ENCODE measurements at places on chromosomes 5 and 9. TPM values are rescaled to one million over a fixed set of nuclear protein-coding genes. Genes with fewer than 3 reads are reported as not detected.

The PCA3 gene
- total RNA-seq, result not detected

The ZNF879 gene
- total RNA-seq, result 2.9 TPM

The PTPRD gene
- total RNA-seq, result 5.7 TPM

The JAKMIP2 gene
- 13.2 TPM for total RNA-seq

The FOXD4 gene
- total RNA-seq, result 0.44 TPM

The DRD1 gene
- total RNA-seq, result 0.35 TPM

The ADAMTS2 gene
- 93.2 TPM for total RNA-seq

DNA sequence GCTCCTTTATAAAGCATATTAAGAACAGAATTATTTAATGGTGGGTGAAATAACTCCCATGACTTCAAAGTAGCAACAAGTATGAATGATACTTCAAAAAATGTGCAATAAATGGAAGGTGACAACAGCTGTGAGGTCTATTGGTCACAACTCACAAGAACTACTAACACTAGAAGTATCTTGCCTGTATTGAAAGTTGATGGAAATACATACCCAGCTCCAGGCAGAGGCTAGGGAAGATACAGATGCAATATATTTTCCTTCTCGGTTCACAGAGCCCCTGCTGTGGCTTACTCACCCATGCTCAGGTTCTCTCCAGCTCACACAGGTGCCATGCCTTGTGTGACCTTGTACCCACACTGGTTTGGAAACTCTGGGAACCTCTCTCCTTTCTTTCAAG lies 133.8 kb downstream of the LIFR start:
- no peak for DNase-seq

DNA sequence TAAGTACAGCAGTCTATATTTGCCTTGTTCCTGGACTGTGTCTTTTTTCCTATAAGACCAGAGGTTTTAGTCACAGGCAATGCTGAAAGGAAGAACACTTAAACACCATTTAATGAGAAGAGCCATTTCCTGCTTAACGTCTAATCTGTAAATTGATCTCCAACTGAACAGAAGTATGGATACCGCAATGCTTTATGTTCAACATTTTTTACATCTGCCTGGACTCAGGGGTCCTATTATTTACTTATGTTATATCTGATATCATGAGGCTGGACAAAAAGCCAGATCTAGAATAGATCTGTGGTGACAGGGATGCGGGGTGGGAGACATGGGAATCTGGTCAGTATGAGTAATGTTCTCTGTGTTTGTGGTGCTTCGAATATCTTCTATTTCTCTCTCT lies 334.6 kb upstream of the MPDZ start:
- DNase-seq, result no peak

- no peak for DNase-seq
Observed at GRCh38 chr9:118170032-118170955, 466.1 kb downstream of the TLR4 start.

DNA sequence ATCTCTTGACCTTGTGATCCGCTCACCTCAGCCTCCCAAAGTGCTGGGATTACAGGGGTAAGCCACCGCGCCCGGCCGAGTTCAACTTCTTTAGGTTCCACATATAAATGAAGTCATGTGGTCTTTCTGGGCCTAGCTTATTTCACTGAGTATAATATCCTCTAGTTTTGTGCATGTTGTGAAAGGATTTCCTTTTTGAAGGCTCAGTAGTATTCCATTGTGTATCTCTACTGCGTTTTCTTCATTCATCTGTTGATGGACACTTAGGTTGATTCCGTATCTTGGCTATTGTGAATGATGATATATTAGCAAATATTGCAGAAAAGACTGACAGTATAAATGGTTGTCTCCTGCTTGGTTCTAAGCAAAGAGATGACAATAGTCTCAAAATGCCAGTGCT lies 20.1 kb downstream of the ODF2 start:
- no peak for DNase-seq

DNA sequence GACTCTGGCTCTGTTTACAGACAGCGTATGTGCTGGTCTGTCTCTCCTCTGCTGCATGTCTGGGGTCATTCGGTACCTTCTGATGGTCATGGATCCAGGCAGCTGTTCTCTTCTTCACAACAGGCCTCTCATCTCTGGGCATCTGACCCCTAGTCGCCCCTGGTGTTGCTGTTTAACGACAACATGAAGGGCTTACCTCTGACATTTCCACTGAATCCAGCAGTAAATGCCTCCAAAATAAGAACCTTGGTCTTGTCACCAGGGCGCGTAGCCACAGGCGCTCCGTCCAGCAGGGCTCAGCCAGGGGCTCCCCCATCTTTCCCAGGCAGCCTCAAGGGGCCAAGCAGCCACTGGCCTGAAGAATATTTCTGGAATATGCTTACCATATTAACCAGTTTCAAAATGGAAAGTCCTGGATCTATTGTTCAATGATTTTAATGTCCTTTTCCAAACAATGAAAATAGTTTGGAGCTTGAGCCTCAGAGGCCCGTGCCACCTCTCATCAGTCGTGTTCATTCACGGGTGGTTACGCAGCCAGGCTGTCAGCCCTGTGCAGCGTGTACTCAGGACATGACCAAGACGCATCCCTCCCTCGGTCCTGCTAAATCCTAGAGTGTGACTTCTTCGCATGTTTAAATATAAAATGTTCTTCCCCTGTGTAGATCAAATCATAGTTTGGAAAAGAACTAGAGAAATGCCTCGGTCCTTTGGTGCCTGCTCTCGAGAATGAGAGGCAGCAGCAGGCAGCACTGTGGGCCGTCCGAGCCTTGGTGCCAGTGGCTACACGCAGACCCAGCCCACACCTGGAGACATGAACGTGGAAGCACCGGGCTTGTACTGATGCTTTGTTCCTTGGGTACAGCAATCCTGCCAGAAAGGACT lies 30.1 kb upstream of the LRRC14B start:
- peak; percentile 47 for DNase-seq

DNA sequence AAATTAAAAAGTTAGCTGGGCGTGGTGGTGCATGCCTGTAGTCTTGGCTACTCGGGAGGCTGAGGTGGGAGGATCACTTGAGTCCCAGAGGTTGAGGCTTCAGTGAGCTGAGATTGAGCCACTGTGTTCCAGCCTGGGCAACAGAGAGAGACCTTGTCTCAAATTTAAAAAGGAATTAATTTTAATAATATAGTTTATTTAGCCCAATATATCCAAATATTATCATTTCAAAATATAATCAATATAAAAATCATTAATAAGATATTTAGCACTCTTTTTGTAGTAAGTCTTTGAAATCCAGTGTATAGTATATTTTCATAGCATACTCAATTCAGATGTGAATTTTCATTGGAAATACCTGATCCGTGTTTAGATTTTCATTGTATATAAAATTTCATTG lies 43.2 kb upstream of the ORM1 start:
- peak; percentile 4 for DNase-seq

DNA sequence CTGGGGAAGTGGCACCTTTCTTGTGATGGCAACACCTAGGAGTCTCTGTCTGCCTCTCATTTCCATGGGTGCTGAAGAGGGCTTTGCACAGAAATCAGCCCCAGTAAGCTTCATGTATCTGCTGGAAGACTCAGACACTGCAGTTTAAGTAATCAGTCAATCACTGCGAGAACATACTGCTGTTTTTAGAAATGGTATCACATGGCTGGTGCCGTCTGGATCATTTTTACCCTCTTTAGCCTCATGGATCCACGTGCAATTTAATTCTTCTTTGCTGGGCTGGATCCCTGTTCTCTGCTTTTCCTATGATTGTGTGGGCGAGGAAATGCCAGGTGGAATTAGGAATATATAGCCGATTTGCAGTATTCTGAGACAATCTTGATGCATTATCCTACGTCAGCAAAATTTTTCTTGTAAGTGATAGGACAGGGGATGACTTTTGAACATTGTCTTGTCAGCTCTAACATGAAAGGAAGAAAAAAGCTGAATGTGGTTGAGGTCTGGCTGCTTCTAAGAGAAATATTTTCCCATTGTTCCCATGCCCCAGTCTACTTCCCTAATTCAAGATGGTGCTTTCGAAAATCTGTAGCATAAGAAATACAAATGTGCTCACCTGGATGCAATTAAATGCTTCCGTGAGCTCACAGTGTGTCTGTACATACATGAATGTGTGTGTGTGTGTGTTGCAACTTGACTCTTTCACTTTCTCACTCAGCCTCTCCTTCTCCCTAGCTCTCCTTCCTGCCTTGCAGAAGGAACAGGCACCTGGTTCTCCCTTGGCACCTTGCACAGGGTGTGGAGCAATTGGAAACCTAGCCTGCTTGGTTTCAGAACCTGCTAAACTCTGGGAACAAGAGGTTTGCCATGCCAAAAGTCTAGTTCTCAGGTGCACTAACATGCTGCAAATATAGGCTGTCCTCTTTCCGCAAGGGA lies 281.6 kb downstream of the NTRK2 start:
- no peak for DNase-seq

DNA sequence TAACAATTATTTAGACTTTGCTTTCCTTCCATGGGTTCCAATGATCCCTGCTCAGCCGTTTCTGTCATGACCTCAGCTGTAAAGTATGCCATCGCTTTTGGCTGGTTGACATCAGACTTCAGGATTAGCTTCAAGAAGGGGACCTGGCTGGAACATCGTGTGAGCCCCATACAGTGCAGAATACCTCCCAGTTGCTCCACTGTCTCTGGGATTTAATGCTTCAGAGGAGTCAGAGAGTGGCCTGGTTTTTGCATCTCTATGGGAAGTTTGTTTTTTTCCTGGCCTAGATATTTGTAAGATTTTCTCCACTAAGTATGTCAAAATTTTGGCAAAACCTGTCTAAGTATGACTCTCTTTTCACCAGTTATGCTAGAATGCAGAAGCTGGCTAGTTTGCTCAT lies 216.9 kb downstream of the GABBR2 start:
- DNase-seq, result no peak

- no peak for DNase-seq
Observed at GRCh38 chr9:87818308-87818707, 64.4 kb upstream of the SPATA31E1 start.

DNA sequence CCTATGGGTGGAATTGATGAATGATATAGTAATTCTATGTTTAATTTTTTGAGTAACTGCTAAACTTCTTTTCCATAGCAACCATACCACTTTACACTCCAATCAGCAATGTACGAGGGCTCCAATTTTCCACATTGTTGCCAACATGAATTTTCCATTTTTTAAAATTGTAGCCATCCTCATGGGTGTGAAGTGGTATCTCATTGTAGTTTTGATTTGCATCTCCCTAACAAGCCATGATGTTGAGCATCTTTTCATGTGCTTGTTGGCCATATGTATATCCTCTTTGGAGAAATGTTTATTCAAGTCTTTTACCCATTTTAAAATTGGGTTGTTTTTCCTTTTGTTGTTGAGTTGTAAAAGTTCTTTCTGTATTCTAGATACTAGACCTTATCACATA lies 48.9 kb downstream of the TMOD1 start:
- no peak for DNase-seq

DNA sequence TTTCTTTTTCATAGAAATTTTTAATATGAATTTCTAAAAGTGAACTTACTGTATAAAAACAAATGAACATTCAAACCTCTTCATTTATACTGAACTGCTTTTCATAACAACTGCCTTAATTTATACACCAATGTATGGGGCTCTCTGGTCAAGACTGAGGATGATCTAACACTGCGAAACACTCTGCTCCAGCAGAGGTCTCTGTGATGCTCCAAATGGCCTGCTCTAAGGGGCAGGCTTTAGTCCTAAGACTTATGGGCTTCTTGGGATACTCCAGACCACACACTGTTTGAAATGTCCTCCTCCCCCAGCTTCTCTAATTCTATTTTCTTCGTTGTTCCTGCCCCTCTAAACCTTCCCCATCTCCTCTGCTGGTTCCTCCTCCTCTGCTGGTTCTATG lies 58.5 kb downstream of the LIFR start:
- no peak for DNase-seq

- no peak for DNase-seq
Observed at GRCh38 chr9:35067056-35067455, 5.4 kb downstream of the VCP start.

- no peak for DNase-seq
Observed at GRCh38 chr9:92807757-92808725, 43.4 kb upstream of the BICD2 start.

- DNase-seq, result no peak
Observed at GRCh38 chr9:3795556-3795955, 269.8 kb upstream of the RFX3 start.
